ENCODE measurements at places on chromosomes 1 and 21.

DNA sequence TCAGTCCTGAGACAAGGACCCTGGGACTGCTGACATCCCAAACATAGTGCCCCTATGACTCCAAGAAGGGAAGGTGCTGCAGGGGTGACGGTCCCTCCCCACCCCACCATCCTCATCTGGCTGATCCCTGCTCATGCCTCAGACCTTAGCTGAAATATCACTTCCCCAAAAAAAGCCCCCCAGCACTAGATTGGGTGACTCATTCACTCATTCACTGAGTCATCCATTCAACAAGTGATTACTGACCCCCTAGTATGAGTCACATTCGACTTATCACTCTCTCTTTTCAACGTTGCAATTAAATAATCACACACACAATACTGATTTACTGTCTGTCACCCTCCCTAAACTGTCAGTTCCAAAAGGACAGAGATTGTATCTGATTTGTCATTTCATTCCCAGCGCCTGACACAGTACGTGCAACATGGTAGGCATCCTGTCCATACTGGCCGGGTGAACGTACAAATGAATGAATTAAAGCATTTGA lies 48.6 kb downstream of the HIVEP3 start:
- peak; percentile 57 for DNase-seq

DNA sequence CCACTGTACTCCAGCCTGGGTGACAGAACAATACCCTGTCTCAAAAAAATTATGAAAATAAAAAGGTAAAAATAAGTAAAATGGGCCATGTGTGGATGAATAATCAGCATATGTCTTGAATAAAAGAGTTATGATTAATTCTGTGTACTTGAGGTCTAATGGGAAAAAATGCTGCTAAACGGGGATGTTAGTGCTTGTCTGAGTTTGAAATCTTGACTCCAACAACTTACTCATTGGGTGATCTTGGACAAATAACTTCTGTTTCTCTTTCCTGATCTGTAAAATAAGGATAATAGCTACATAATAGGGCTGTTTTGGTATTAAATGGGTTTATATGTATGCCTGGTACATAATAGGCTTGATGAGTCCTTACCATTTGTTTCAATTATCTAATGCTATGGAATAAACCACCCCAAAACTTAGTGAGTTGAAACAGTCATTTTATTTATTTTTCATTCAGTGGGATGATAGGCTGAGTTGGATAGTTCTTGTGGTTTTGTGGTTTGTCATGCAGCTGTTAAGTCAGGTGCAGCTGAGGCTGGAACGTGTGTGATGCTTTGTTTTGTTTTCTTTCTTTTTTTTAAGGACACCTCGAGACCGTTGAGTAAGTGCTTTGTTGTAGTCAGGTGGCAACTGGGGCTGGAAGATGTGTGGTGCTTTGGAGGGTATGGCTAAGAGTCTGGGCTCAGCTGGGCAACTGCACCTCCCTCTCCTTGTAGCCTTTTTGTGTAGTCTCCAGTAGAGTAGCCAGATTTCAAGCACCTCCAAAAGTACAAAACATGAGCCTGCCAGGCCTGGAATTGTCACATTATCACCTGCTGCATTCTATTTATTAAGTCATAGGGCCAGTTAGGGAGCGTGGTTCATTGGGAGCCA lies 4.9 kb downstream of the MDM4 start:
- peak; percentile 35 for DNase-seq

DNA sequence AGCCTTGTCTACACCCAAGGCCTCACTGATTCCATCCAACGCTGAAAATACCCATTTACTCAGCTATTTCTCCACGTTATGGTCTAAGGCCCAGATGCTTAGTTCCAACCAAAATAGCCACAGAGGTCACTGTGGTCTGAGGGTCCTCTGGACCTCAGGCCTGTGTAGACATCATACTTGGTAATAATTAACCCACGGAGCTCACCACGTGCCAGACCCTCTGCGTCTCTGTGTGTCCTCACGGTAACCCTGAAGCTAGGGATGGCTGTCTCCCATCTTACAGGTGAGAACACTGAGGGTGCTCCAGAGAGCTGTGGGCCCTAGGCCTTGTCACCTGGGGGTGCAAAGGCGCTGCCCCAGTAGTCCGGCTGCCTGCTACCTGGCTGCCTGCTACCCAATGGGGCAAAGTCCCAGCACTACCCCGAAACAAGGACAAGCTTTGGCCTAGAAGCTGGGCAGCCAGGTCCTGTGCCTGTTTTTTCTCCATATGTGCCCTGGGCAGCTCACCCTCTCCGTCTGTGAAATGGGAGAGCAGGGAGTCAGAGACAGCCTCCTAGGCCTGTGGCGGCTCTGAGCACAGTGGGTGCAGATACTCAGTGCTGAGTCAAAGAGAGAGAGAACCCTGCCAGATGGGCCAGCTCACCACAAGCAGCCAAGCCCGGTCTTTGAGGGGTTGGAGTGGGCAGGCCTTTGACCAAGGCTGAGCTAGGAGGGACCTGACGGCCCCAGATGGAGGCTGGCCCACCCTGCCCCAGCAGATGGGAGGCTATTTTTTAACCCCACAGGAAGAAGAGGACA lies 17.0 kb upstream of the RUNX3 start:
- peak; percentile 34 for DNase-seq

GRCh38 chr1:119081700-119082099 lies 58.8 kb downstream of the WARS2 start:
- peak; percentile 39 for DNase-seq

GRCh38 chr1:8112611-8113261 lies 86.6 kb upstream of the ERRFI1 start:
- no peak for DNase-seq

DNA sequence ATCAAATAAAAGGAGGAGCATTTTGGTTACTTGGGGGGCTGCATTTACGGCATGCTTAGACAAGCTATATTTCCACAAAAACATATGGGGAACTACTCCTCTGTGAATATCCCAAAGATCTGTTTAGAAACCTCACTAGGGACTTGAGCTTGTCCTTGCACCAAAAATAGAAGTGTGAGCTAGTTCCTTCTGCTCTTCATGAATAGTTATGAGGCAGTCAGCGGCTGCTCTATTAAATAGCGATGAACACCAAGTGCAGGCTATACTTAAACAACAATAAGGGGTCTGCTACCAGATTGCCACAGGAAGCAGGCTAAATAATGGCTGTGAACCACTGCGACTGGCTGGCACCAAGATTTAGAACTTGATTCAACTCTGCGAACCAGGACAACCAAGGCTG lies 190.1 kb downstream of the PCP4 start:
- DNase-seq, result no peak

DNA sequence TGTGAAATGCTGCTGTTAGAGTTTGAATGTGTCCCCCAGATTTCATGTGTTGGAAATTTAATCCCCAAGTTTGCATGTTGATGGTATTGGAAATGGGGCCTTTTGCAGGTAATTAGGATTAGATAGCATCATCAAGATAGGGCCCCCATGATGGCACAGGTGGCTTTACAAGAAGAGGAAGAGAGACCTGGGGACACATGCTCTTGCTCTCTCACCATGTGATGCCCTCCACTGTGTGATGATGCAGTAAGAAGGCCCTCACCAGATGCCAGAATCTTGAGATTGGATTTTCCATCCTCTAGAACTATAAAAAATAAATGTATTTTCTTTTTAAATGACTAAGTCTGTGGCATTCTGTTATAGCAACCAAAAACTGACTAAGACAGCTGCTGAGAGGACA lies 57.0 kb upstream of the NEK7 start:
- no peak for DNase-seq

DNA sequence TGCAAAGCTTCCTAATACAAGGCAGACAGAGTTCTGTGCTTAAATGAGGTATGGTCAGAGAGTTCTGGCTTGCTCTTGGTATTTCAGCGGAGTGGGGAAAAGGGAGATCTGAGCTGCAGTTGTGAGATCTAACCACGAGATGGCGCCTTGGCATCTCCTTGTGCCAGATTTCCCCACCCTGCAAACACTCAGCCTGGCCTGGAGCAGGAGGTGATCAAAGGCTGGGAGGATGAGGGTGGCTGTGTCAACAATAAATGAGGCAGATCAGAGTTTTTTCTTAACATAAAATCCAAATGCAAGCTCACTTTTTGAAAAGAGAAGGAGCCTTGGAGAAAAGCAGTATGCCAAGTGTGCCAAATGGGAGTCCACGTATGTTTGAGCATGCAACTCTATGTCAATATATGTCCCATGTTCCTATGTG lies 4.1 kb upstream of the TFAP2E start:
- DNase-seq, result peak; percentile 65

GRCh38 chr1:226634166-226634588 lies 85.6 kb downstream of the STUM start:
- DNase-seq, result peak; percentile 65

DNA sequence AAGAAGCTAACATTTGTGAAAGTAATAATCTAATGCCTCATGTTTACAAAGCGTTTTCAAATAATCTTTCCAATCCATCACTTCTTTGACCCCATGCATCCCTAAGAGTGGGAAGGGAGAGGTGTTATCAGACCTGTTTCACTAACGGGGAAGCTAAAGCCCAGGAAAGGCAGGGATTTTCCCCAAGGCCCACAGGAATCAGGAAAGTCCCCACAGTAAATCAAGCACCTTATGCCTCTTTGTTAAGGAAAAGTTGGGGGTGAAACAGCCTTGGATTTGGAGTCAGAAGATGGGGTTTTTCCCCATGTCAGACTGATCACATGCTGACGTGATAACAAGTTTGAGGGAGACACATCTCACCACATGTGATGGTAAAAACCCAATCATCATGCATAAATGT lies 20.0 kb upstream of the ANGPTL7 start:
- no peak for DNase-seq

GRCh38 chr1:151947140-151947539 lies 37.8 kb upstream of the THEM4 start:
- DNase-seq, result no peak

GRCh38 chr1:119935915-119936314 lies 39.6 kb upstream of the ADAM30 start:
- DNase-seq, result no peak

DNA sequence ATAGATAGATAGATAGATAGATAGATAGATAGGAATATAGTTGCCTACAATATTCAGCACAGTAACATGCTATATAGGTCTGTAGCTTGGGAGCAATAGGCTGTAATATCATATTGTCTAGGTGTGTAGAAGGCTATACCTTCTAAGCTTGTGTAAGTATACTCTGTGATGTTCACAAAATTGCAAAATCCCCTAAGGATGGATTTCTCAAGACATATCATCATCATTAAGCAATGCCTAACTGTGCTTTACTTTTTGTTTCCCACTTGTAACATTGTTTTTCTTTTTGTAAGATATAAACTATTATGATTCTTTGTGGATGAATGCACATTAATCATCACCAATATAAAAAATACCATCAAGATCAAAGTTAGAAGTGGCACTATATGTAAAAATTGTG lies 1905.6 kb downstream of the NCAM2 start:
- DNase-seq, result no peak

GRCh38 chr21:43358940-43359822 lies 67.8 kb downstream of the SIK1 start:
- no peak for DNase-seq

DNA sequence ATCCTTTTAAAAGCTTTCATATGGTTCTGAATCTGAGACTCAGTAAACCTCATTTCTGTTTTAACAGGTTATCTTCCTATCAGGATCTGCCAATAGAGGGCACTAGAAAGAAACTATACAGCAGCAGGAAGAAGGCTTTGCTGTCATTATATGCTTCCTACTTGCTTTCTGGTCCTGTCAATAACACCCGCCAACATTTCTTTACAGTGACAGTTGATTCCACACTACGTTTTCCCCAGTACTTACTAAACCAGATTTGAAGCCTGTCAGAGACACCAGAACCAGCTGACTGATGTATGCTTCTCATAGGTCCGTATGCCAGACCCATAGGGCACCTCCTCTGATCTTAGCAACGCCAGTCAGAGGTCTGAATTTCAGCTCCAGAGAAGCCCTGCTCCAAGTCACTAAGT lies 341.0 kb upstream of the NEGR1 start:
- DNase-seq, result peak; percentile 60

GRCh38 chr1:90724361-90724760 lies 7.3 kb upstream of the BARHL2 start:
- no peak for DNase-seq
